Right atrium auricular region (tissue), 2 donors: ENCODE measurements at places on chromosomes 6 and 20. TPM values are rescaled to one million over a fixed set of nuclear protein-coding genes. Genes with fewer than 3 reads are reported as not detected.

COL9A3 gene
- total RNA-seq: 4.2 TPM

SYNDIG1 gene
- total RNA-seq: 38.1 TPM

WFDC10B gene
- not detected for total RNA-seq

- no peak overlapping the region for H3K4me3 ChIP-seq
- no peaks in the 10 kb centered on the region for H3K27me3 ChIP-seq
- H3K36me3 ChIP-seq: no peaks in the 10 kb centered on the region
- no peak overlapping the region for H3K27ac ChIP-seq
- no peak for DNase-seq
- H3K4me1 ChIP-seq: no peaks in the 10 kb centered on the region
These were observed 14.9 kb upstream of the PPARD start for GRCh38 chr6:35327349-35328027.

GRCh38 chr20:49275216-49275615 lies 2.6 kb downstream of the ZNFX1 start:
- no peak for DNase-seq
- no peaks in the 10 kb centered on the region for H3K27me3 ChIP-seq

GRCh38 chr6:39387785-39388184 lies 65.3 kb upstream of the KCNK16 start:
- no peaks in the 10 kb centered on the region for H3K4me1 ChIP-seq
- no peak overlapping the region for H3K27ac ChIP-seq
- no peaks in the 10 kb centered on the region for H3K27me3 ChIP-seq
- H3K36me3 ChIP-seq: no peaks in the 10 kb centered on the region
- no peak overlapping the region for H3K4me3 ChIP-seq

SUPT3H gene
- 4.5 TPM for total RNA-seq
